ENCODE measurements at places on chromosomes 5 and 9.
A peak's percentile ranks its signal among the peaks of the same experiment; 100 is the strongest.

DNA sequence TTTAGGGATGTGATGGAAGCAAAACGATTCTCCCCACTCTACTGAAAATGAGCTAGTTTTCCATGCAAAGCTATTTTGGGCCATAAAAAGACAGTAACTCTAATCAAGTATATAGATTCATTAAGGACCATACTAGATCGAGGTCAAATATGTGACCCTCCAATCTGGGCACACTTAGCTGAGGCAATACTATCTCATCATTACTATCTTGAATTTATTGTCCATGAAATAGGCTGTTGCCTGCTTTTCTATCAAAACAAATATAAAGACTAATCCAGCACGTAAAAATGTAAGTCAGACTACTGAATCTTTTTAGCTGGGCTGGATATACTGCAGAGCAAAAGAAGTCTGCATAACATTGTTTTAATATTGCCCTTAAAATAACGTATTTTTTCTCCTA, 943.1 kb downstream of the NR2F1-AS1 start:
- no peak overlapping the region for H3K4me3 ChIP-seq
- H3K27ac ChIP-seq: no peak overlapping the region
- H3K4me1 ChIP-seq: no peaks in the 10 kb centered on the region
- H3K27me3 ChIP-seq: no peaks in the 10 kb centered on the region

DNA sequence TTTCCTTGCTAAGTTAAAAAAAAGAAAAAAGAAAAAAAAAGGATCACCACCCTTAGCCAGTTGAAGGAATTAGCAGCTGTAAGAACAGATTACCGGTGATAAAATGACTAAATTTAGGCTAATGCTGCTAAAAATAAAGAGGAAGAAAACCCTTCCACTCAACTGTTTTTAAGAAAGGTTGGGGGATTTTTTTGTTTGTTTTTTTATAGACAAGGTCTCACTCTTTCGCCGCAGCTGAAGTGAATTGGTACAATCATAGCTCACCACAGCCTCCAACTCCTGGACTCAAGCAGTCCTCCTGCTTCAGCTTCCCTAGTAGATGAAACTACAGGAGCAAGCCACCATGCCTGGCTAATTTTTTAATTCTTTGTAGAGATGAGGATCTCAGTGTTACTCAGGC, 101.7 kb downstream of the SNCAIP start:
- no peak for DNase-seq
- H3K36me3 ChIP-seq: peaks cover 1% of the 10 kb centered on the region
- H3K27me3 ChIP-seq: no peaks in the 10 kb centered on the region

- no peaks in the 10 kb centered on the region for H3K4me1 ChIP-seq
- H3K27ac ChIP-seq: no peak within 1 kb of the TSS
- no peaks in the 10 kb centered on the region for H3K27me3 ChIP-seq
- no peaks in the 10 kb centered on the region for H3K36me3 ChIP-seq
These were observed at the start of gene MPDZ for GRCh38 chr9:13279284-13280141. TSS of gene MPDZ (minus strand) at chr9:13279692. CDS start at chr9:13250315, 29,377 bp downstream.

- H3K36me3 ChIP-seq: no peaks in the 10 kb centered on the region
- peaks cover 16% of the 10 kb centered on the region for H3K4me1 ChIP-seq
- no peak overlapping the region for H3K27ac ChIP-seq
- no peak for DNase-seq
- no peaks in the 10 kb centered on the region for H3K27me3 ChIP-seq
- H3K4me3 ChIP-seq: no peak overlapping the region
These were observed 205.2 kb downstream of the PIK3R1 start for GRCh38 chr5:68420476-68421344.

DNA sequence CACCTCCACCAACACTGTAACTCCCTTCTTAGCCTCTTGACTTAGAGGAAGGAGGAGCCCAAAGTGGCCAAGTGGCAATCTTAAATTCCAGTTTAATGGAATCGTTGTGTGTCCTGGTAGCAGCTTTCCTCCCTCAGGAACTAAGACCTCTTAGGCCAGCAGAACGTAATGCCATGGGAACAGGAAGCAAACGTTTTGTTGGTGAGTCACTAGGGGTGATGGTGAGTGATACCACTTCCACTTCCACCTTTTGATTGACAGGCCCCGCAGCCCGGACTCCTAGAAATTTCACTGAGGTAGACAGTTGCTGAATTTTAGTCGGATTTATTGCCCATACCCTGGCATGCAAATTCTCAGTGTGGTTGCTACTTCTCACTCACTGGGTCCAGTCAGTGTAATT, 94.2 kb upstream of the FBN2 start:
- no peak for DNase-seq
- no peak overlapping the region for H3K27ac ChIP-seq
- H3K27me3 ChIP-seq: no peaks in the 10 kb centered on the region
- H3K36me3 ChIP-seq: no peaks in the 10 kb centered on the region
- H3K4me3 ChIP-seq: no peak overlapping the region
- no peaks in the 10 kb centered on the region for H3K4me1 ChIP-seq

- H3K27me3 ChIP-seq: peaks cover 27% of the 10 kb centered on the region
- no peak overlapping the region for H3K4me3 ChIP-seq
- H3K27ac ChIP-seq: no peak overlapping the region
- no peak for DNase-seq
- no peaks in the 10 kb centered on the region for H3K4me1 ChIP-seq
These were observed 292.3 kb downstream of the SMARCA2 start for GRCh38 chr9:2307480-2307879.

- H3K27me3 ChIP-seq: no peaks in the 10 kb centered on the region
- H3K4me3 ChIP-seq: no peak overlapping the region
- no peak overlapping the region for H3K27ac ChIP-seq
- peaks cover 30% of the 10 kb centered on the region for H3K4me1 ChIP-seq
These were observed 3.3 kb upstream of the PLGRKT start for GRCh38 chr9:5441043-5441442.

GRCh38 chr5:75199946-75200345, 36.7 kb downstream of the ANKRD31 start:
- no peak for DNase-seq
- no peaks in the 10 kb centered on the region for H3K4me1 ChIP-seq
- no peak overlapping the region for H3K27ac ChIP-seq

DNA sequence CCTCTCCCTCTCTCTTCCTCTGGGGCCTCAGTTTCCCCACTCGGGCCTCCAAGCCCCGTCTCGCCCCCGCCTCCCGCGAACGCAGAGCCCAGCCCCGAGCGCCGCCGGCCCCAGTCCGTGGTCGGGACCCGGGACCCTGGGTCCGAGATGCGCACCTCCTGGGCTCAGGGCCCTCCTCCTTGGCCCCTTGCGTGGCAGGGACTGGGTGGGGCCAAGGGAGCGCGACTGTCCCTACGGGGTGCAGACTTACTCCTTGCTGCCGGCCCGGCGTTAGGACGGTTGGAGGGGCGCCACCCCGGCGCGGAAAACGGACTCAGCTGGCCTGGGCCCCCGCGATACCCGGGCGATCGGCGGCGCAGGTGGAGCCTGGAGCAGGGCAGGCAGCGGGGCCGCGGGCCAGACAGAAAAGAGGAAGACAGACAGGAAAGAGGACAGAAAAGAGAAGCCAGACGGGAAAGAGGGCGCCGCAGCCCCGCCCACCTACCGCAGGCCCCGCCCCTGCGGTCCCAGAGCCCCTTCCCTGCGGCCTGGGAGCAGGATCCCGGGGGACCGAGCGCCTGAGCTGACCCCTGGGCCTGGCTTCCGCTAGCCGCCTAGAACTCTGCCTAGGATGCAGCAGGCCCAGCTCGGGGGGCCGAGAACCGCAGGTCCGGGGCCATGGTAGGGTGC, at the start of gene GBGT1:
TSS of gene GBGT1 (minus strand) at position 411 of the 669 bp plus-strand sequence. CDS start 1,502 bp downstream, outside the sequence.
- peak within 1 kb of the TSS; percentile 42 for H3K27ac ChIP-seq
- H3K4me1 ChIP-seq: no peaks in the 10 kb centered on the region
- H3K4me3 ChIP-seq: peak within 1 kb of the TSS; percentile 71
- H3K27me3 ChIP-seq: no peaks in the 10 kb centered on the region
- no peak for DNase-seq

GRCh38 chr5:32840606-32841005, 129.5 kb downstream of the NPR3 start:
- no peak for DNase-seq
- no peak overlapping the region for H3K27ac ChIP-seq
- no peaks in the 10 kb centered on the region for H3K36me3 ChIP-seq
- H3K4me3 ChIP-seq: no peak overlapping the region
- no peaks in the 10 kb centered on the region for H3K4me1 ChIP-seq

GRCh38 chr5:37846786-37847310, 7.0 kb upstream of the GDNF start:
- no peaks in the 10 kb centered on the region for H3K36me3 ChIP-seq
- DNase-seq: no peak

GRCh38 chr5:132480893-132481595, 9.5 kb downstream of the IRF1 start:
- peaks cover 99% of the 10 kb centered on the region for H3K36me3 ChIP-seq
- H3K4me1 ChIP-seq: peaks cover 76% of the 10 kb centered on the region
- peak overlapping the region; percentile 100 for H3K27ac ChIP-seq
- DNase-seq: no peak

DNA sequence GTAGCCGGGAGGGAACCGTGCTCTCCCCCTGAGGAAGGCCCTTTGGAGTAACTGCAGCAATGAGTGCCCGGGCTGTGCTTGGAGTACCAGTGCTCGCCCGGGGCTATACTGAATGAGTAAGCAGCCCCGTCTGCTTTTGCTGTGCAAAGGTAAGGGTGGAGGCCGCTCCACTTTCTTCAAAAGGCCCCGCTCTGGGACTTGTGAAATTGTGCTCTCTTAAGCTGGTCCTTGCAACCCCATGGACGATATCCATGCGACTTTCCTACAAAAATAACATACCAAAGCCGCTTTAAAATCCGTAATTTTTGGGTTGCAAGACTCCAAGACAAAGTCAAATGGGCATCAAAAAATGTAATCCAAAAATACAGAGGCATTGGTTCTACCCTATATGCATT, 578 bp upstream of the TNFAIP8 start:
- H3K36me3 ChIP-seq: peaks cover 9% of the 10 kb centered on the region
- peaks cover 89% of the 10 kb centered on the region for H3K4me1 ChIP-seq
- no peak for DNase-seq
- H3K27ac ChIP-seq: peak overlapping the region; percentile 89
- no peaks in the 10 kb centered on the region for H3K27me3 ChIP-seq
- peak overlapping the region; percentile 96 for H3K4me3 ChIP-seq

GRCh38 chr9:82949203-82949602, 113.7 kb downstream of the RASEF start:
- no peaks in the 10 kb centered on the region for H3K36me3 ChIP-seq
- no peaks in the 10 kb centered on the region for H3K27me3 ChIP-seq
- no peak overlapping the region for H3K27ac ChIP-seq

DNA sequence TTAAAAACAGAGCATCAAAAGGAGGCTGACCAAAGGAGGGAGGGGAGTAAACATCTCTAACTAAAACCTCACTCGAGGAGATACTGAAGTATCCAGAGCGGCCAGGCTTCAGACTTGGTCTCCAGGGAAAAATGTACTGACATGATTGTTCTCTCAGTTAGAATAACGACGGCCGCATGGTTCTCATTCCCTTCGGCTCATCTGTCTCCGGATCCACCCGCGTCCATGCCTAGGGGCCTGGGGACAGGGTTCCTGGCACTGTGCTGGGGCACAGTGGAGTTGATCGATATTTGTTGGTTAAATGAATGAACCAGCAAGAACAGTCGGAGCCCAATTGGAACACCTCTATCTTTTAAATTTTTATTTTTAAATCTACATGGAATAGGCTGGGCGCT, 167.1 kb upstream of the PHYKPL start:
- H3K36me3 ChIP-seq: peaks cover 3% of the 10 kb centered on the region
- no peak for DNase-seq
- no peak overlapping the region for H3K27ac ChIP-seq
- H3K4me3 ChIP-seq: no peak overlapping the region
- H3K27me3 ChIP-seq: peaks cover 40% of the 10 kb centered on the region

- no peak for DNase-seq
- H3K4me1 ChIP-seq: no peaks in the 10 kb centered on the region
- no peak overlapping the region for H3K27ac ChIP-seq
- H3K27me3 ChIP-seq: peaks cover 59% of the 10 kb centered on the region
- H3K36me3 ChIP-seq: no peaks in the 10 kb centered on the region
These were observed 37.3 kb downstream of the MRPL36 start for GRCh38 chr5:1762121-1762882.

DNA sequence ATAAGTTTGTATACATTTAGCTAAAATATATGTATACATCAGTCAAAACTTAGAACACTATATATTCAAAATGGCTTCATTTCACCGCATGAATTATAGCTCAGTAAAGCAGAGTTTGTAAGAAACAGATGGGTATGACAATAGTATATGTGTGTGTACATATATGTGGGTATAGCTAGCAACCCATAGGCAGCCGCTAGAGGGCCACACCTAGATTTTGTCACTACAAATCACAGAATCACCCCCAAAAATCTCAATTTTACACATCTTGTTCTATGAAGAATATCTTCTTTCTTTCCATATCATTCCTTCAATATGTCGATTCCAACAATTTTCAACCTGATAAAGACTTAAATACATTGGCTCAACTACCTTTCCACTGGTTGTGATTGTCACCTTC, 357.8 kb upstream of the CCNG1 start:
- no peak overlapping the region for H3K4me3 ChIP-seq
- no peaks in the 10 kb centered on the region for H3K27me3 ChIP-seq
- no peak overlapping the region for H3K27ac ChIP-seq
- peaks cover 1% of the 10 kb centered on the region for H3K36me3 ChIP-seq

GRCh38 chr5:137794863-137795262, 40.7 kb upstream of the HNRNPA0 start:
- H3K4me3 ChIP-seq: no peak overlapping the region
- H3K27me3 ChIP-seq: no peaks in the 10 kb centered on the region
- no peaks in the 10 kb centered on the region for H3K4me1 ChIP-seq
- H3K36me3 ChIP-seq: peaks cover 3% of the 10 kb centered on the region
- no peak overlapping the region for H3K27ac ChIP-seq
- no peak for DNase-seq

DNA sequence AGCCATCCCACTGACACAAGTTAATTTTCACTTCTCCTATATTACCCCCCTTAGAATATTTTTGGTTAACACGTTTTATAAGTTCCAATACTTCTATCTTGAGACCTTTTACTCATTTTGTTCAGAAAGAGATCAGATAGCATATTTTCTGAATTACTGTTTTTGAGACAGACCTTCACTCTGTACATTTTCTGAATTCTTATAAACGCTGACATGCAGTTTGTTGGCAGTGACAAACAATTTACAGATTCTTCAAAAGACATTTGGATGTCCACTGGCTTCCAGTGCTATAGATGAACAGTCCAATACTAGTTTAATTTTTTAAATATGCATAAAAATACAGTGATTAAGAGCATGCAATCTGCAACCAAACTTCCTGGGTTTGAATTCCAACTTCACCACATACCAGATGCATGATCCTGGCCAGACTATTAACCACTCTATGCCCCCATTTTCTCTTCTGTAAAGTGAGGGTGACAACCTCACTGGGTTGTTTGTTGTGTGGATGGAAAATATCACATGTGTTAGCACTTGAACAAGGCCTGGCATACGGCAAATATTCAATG, 142.1 kb downstream of the AGTPBP1 start:
- no peak for DNase-seq
- H3K4me1 ChIP-seq: peaks cover 50% of the 10 kb centered on the region
- peaks cover 14% of the 10 kb centered on the region for H3K36me3 ChIP-seq
- H3K27ac ChIP-seq: no peak overlapping the region
